Activated CD4-positive, CD25-positive, alpha-beta regulatory T cell (primary cell): ENCODE measurements at places on chromosomes 7 and 10.

DNA sequence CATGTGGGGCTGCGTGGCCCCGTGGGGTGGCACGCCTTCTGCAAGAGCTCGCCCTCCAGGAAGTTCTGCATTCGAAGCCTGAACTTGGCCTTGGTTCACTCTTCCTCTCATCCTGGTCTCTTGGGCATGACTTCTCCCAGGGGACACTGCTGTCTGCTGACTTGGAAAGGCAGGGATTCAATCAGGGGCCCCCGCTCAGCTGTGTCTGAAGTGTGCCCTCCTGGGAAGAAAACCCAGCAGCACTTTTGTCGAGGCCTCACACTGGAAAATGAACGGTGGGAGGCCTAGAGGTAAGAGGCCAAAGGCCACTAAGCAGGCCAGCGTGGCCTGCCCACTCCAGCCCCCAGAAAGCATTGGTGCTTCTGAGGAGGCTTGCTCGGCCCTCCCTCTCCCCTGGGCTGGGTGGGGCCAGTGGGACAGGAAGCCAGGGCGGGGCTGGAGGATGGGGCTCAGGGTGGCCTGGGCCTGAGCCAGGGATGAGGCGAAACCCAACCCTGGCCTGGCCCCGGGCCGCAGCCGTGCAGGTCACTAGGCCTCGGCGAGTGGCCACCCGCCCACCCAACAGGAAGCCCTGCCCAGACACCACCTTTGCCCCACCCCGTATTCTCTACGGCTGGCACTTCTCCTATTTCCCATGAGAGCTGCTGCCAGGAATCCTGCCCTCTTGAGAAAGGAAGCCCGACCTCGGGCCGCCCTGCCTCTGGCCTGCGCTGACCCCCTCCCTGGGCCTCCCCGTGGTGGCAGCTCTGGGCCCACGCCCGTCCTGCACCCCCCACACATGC lies 81.1 kb downstream of the ZMIZ1 start:
- peak; percentile 23 for DNase-seq

DNA sequence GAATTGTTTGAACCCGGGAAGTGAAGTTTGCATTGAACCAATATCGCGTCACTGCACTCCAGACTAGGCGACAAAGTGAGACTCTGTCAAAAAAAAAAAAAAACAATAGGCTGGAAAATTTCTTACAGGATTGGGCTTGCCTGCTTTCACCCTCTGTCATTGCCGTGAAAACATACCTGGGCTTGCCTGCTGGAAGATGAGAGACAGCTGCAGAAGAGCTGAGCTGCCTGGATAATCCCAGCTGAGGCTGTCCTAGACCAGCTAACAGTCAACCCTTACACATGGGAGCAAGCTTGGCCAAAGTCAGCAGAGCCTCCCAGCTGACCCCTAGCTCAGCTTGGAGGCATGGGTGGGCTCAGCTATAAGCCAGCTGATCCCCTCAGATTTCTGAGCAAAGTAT lies 306.2 kb downstream of the CCSER2 start:
- DNase-seq, result no peak

DNA sequence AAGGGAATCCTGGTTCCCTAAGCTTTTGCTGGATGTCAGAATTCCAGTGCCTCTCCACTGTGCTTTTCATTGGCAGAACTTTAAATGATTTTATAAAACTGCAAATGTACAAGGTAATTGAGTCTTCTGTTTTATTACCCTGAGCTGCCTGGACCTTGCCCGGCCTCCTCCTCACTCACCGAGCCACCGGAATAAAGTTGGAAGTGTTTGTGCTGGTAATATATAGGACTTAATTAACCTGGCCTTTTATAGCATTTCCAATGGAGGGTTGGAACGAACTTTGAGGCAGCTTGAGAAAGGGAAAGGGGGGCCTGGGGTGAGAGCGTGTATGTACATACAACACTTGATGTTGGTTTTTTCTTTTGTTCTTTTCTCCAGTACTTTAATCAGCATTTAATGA lies 43.4 kb downstream of the ZNF503 start:
- DNase-seq, result no peak

DNA sequence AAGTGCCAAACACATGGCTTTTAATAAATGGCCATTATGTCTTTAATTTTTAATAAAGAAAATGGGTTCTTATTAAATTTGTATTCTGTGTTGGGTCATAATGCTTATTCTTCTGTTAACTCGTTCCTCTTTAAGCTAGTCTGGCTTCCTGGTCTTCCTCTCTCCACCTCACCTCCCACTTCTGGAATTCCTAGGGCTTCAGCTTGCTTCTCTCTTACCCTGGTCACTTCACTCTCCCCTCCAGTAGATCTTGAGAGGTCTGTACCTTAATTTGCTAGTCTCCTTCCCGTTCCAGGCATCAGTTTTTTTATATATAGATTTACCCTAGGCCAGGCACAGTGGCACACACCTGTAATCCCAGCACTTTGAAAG lies 111.2 kb downstream of the RALA start:
- no peak for DNase-seq

DNA sequence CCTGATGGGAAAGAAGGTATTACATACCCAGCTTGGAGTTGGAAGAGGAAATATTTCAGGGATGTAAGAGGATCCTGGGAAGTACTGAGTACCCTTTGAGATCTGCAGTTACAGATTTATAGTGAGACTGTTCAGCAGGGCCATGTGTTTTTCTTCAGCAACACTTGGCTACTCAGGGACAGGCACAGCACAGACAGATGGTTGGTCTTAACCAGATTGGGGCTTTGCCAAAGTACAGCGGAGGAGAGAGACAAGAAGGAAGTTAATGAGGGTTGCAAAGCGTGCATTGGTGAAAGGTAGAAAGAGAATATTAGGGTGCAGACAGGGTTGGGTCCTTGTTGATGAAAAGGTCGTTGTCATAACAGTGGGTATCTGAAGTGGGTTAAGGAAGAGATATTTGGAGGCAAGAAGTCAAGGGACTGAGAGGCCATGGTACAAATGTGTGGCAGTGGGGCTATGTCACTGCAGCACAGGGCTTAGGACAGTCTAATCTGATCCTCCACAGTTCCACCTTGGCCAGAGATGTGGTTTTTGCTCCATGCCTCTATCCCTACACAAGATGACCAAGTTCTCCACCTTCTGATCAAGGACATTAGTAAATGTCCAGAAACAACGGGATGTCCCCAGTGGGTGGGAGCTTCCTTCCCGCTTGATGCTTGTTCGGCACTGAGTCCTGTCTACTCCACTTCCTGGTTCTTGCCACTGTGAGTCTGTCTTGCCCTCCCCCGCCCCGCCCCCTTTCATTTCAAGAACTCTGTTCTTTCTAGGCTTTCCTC lies 18.9 kb upstream of the DNAJC1 start:
- peak; percentile 47 for DNase-seq

- no peak for DNase-seq
Observed at GRCh38 chr10:34696423-34696822, 118.7 kb downstream of the PARD3 start.

GRCh38 chr7:26340476-26341018 lies 48.9 kb downstream of the SNX10 start:
- no peak for DNase-seq
